ENCODE measurements at places on chromosomes 5 and 9.

- DNase-seq = no peak
Observed at GRCh38 chr5:15233566-15233965, 266.4 kb upstream of the FBXL7 start.

DNA sequence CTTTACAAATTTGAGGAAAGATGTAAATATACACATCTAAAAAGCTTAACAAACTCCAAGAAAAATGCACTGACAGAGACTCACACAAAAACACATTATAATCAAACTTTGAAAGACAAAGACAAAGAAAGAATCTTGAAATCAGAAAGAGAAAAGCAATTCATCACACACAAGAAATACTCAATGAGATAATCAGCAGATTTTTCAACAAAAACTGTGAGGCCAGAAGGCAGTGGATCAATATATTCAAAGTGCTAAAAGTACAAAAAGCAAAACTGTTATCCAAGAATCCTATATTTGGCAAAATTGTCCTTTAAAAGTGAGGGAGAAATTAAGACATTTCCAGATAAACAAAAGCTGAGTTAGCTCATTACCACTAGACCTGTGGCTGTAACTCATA, 6.1 kb downstream of the TPD52L3 start:
- DNase-seq = no peak

DNA sequence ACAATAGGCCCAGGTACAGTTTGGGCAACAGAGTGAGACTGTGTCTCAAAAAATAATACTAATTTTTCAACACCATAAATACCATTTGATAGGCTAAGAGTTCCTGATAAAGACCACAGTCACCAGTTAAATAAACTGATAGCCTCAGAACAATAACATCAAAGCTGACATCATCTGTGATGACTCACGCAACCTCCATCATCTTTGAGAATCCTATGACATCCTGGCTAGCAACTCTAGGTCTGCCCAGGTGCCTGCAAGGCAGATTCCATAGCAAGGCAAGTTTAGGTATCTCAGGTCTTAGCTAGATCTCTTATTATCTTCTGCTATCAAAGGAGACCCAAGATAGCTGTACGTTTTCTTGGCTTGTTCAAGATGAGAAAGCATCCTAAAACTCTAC, 30.5 kb upstream of the UBAP2 start:
- DNase-seq = no peak

DNA sequence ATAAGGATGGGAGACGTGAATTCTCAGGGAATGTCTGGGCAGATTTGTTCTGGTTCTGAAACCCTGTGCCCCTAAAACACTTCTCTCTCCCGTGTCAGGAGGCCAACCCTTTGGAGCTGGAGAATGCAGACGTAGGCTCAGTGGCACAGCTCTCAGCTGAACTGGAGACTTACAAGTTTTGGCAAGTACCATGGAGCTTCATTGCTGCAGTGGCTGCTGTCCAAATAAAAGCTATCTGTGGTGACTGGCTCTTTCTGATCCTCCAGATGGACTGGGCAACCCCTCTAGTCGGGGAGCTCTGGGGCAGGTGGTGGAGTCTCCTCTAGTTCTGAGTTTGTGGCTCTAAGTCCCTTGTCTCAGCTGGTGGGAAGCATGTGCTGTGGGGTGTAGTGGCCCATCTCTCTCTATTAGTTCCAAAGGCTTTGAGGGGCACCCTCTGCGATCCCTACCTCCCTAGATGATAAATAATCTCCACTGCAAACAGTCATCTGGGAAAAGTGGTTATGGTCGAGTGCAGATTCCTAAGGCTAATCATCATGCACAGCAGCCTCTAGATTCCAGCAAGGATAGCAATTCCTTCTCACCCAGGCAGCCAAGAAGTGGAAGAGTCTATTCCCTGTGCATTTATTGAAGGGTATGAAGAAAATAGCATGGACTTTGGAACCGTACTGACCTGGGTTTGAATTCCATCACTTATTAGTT, 204.2 kb upstream of the KLF4 start:
- no peak for DNase-seq

- DNase-seq = no peak
Observed at GRCh38 chr5:179777456-179777855, 16.3 kb upstream of the LTC4S start.

GRCh38 chr5:180601591-180602480, 10.5 kb upstream of the SCGB3A1 start:
- no peak for DNase-seq

GRCh38 chr9:101027733-101028345, 688 bp upstream of the PLPPR1 start:
- no peak for DNase-seq

DNA sequence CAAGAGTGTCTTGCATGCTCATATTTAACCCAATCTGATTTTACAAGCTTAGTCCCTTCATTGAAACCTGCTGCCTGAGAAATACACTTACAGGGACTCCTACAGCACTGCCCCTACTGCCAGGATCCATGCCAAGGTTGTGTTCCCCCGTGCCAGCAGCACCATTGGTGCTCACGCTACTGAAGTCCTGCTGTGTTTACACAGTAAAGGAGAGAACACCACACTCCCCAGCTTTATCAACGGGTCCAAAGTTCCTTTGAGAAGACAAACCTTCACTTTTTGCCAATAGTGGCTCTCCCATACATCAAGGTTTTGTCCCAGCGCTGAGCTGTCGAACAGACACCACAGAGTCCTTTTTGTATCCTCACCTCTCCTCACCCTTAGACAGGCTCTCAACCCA, 155.1 kb upstream of the WWC1 start:
- DNase-seq = no peak

GRCh38 chr5:146731909-146732659, 146.5 kb downstream of the PPP2R2B start:
- DNase-seq = no peak

GRCh38 chr5:10400411-10400810, 41.3 kb upstream of the ROPN1L start:
- no peak for DNase-seq

DNA sequence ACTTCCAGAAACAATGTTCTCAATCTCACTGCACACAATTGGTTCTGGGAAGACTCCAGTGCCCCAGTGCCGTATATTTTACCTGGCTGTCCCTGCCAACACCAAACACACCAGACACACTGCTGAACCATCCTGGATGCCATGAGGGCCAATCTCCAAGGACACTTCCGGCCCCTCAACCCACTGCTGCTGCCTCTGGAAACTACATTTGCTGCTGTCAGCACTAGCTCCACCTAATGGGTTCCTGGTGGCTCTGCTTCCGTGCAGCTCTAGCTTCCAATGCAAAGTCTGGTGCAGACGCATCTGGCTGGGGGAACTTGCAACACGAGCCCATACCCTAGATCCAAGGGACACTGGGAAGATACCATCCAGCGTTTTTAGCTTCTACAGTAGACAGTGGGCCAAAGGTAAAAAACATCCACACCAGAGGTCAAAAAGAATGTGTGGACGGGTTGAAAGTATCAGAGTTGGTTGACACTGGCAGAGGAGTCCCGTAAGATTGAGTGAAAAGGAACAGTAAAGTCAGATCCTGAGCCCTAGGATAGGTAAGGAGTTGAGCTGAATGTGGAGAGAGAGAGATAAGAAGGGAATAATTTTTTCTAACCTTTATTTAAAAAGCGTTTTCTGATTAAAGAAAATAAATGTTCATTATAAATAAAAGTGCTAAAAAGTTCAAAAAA, 99.7 kb upstream of the KIF2A start:
- no peak for DNase-seq

- DNase-seq = no peak
Observed at GRCh38 chr5:94893412-94894135, 275.1 kb downstream of the SLF1 start.

DNA sequence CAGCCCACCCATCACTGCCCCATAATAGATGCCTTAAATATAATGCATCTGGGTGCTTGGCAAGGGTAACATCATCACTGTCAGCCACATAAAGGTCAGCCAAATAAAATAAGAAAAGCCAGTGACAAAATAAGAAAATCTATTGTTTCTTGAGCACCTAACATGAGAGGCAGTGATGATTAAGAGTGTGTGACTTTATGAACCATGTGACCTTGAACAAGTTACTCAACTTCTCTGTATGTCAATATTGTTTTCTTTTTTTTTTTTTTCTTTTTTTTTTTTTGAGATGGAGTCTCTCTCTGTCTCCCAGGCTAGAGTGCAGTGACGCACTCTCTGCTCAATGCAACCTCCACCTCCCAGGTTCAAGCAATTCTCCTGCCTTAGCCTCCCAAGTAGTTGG, 98.7 kb downstream of the CDK5RAP2 start:
- no peak for DNase-seq

- no peak for DNase-seq
Observed at GRCh38 chr5:14816374-14816998, 55.1 kb downstream of the ANKH start.

GRCh38 chr9:127980060-127980705, 606 bp downstream of the EEIG1 start:
- peak; percentile 35 for DNase-seq

- DNase-seq = no peak
Observed at GRCh38 chr9:97382099-97382718, 29.7 kb upstream of the TDRD7 start.

- no peak for DNase-seq
Observed at GRCh38 chr5:133702791-133703770, 90.7 kb upstream of the FSTL4 start.

- no peak for DNase-seq
Observed at GRCh38 chr5:173699966-173700365, 83.5 kb upstream of the BOD1 start.

DNA sequence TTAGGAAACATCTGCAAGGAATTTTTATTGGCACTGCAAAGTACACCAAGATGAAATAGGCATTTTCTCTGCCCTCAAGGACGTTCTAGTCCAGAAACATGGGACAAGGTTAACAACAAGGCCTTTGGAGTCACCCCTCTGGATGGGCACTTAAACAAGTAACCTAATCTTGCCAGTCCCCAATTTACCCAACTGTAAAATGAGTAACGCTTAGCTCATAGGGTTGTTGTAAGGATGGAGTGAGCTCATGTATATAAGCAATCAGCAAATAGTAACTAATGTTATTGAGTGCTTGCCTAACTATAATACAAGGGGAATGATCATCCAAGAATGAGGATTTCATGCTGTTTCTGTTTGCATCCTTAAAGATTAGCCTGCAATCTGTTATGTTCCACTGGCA, 189.3 kb downstream of the PAPPA start:
- no peak for DNase-seq

GRCh38 chr5:51731421-51732029, 348.3 kb downstream of the ISL1 start:
- DNase-seq = no peak

DNA sequence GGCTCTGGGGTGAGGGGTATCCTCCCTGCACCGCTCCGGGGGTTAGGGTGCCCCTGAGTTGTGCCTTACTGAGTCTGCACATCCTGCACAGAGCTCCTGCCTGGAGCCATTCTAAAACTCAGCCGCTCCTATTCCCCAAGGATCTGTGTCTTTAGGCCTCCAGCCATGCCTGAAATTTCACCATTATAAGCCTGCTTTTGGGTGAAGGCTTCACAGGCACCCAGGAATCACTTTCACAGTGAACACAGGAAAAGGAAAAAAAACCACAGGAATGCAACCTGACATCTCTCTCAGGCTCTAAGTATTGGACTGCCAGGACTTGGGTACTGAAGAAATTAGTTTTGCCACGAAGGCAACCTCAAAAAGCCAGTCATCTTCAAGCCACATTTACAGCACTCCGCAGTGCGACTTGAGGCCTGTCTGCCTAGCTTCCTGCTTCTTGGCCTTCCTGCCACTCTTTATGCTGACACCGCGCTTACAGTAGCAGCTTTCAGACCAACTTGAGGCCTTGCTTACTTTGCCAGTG, 30.9 kb downstream of the GALNT10 start:
- peak; percentile 5 for DNase-seq

Measured in effector CD8-positive, alpha-beta T cell (primary cell).